Bone marrow (tissue), 2 donors: ENCODE measurements at places on chromosomes 6 and 20.

GRCh38 chr6:29758761-29759160, 35.5 kb downstream of the HLA-F start:
- no peak for DNase-seq

- DNase-seq, result no peak
Measured at GRCh38 chr6:41655176-41655575, 16.9 kb downstream of the MDFI start.

- DNase-seq, result no peak
Measured at GRCh38 chr20:45036044-45036755, 64.7 kb downstream of the KCNS1 start.

DNA sequence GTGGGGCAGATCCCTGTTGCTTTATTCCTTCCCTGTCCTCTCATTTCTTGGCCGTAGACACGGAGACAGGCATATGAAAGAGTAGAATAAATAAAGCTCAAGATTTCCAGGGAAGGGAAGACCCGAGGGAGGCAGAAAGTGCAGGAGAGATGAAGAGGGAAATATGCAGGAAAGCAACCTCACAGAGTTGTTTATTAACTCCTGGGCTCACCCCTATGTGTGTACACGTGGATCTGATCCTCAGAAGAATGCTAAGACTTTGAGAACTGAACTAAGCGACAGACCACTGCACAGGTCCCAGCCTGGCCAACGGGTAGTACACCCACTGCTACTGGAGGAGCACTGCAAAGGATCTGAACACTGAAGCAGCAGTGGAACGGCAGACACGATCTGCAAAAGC, 156.2 kb downstream of the KIF16B start:
- DNase-seq, result no peak

- DNase-seq, result no peak
Measured at GRCh38 chr20:62943396-62943795, 5.4 kb downstream of the GID8 start.

DNA sequence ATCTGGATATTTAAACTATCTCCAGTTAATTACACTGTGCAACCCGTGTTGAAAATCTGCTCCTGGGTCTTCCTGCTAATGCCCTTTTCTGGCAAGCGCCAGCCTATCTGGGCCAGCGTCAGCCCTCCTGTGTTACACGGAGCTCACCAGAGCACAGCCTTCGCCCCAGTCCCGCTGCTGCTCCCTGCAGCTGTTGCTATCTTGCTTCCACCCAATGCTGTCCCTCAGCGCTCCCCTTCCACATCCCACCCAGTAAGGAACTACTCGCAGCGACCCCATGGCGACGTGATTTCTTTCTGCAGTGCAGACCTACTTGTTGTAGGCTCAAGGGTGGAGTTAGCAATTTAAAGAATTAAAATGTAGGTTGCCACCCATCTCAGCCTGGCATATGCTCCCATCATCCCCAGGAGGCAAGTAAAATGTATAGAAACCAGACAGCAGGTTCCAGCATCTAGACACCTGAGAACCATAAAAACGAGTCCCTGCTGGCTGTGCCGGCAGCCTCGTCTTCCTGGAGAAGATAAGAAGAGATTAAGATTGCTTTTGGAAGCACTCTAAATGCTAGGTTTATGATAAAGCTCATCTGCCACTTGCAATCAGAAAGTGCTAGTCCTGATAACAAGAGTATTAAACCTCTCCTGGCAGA, 254.3 kb upstream of the FOXQ1 start:
- no peak for DNase-seq

GRCh38 chr6:9494864-9495263, 920.0 kb downstream of the TFAP2A start:
- DNase-seq, result no peak

GRCh38 chr6:13614126-13614925, 809 bp upstream of the NOL7 start:
- no peak for DNase-seq

DNA sequence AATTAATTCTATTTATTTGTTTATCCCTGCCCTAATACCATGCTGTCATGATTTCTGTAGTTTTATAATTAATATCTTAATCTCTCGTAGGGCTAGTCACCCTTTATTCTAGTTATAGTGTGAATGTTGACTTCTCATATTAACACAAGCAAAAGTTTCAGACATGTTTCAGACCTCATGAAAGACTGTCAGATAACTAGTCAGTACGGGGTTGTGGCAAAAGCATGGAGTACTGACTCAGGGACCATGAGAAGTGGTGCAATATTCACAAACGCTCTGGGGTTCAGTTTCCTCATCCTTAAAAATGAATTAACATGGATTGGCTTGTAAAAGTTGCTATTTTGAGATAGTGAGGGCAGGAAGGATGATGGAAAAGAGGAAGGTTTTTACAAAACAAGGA, 148.9 kb downstream of the TMEM200A start:
- peak; percentile 19 for DNase-seq

- no peak for DNase-seq
Measured at GRCh38 chr6:1461736-1462135, 72.4 kb downstream of the FOXF2 start.

GRCh38 chr6:82589509-82590206, 226.0 kb downstream of the TPBG start:
- DNase-seq, result peak; percentile 2

DNA sequence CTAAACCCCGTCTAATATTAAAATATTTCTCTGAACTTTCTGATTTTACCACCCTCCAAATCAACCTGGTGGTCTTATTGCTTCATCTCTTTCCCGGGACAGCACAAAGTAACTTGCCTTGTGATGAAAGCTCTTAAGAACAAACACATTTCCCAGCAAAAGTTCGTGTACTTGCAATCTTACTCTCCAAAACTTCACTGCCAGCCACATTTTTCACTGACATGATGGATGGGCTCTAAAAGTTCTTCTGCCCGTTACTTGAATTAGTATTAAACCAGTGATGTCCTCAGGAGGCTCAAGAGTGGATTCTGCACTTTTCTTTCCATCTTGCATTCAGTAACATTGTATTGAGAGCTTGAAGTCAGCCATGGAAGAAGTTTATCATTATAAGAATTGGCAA, 731.6 kb upstream of the GJE1 start:
- no peak for DNase-seq

- no peak for DNase-seq
Measured at GRCh38 chr6:33820784-33821520, 17.1 kb upstream of the MLN start.

DNA sequence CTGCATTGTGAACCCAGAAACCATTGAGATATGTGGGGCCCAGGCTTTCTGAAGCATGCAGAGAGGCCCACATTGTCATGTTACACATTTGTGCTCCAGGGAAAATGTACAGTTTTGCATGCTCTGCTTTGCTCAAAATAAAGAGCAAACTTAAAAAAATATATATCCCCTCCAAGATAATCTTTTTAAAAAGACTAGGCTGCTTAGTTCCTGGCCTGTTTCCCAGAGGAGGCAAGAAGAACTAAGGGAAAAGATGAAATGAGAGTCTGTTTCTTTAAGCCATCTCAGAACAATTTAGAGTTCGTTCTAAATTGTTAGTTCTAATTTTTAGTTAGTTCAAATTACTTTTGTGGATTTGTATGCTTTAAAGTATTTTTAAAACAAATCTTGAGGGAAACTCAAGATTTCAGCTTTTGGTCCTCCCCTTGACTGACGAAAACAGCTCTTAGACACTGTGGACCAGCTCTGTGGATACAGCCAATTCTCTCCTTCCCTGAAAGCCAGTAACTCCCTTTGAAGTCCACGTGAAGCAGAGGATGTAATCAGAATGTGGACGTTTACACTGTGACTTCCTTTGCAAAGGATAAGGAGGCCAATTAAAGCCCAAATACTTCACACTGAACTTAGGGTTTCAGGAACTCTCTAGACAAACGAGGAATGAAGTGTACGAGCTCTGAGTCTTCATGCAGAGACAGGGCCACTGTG, 84.7 kb downstream of the CD164 start:
- no peak for DNase-seq

- no peak for DNase-seq
Measured at GRCh38 chr6:4957521-4958231, 46.2 kb downstream of the RPP40 start.

DNA sequence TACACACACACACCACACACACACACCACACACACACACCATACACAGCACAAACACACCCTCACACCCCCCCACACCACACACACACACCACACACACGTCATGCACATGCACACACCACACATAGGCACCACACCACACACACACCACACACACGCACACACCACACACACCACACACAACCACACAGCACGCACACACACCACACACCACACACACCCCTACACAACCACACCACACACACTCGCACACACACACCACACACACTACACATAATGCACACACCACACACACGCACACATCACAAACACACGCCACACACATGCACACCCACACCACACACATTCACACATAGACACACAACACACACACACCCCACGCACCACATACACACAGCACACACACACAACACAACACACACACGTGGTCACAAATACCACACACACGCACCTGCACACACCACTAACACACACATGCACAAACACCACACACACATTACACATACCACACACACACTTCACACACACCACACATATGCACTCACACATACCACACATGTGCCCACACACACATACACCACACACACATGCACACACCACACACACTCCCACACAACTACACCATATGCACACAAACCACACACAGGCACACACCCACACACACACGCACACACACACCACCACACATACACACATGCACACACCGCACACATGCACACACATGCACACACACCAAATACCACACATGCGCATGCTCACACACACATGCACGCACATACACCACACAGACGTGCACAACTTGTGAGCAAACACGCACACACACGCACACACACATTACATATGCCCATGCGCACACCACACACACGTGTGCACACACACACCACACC, 9.4 kb upstream of the ACSS1 start:
- no peak for DNase-seq

GRCh38 chr6:16092990-16093389, 35.9 kb upstream of the MYLIP start:
- peak; percentile 41 for DNase-seq
